ENCODE measurements at places on chromosomes 12 and 14. TPM values are rescaled to one million over a fixed set of nuclear protein-coding genes. Genes with fewer than 3 reads are reported as not detected.

Gene AMDHD1
- polyA plus RNA-seq: 0.33 TPM

Gene RIMBP2
- 36.6 TPM for polyA plus RNA-seq

Gene GPR68
- 4.9 TPM for polyA plus RNA-seq

Gene ITPR2
- polyA plus RNA-seq: 72.9 TPM

Gene HOXC11
- polyA plus RNA-seq: not detected

Gene ISM2
- polyA plus RNA-seq: 4.2 TPM

Gene IL22
- polyA plus RNA-seq: not detected

DNA sequence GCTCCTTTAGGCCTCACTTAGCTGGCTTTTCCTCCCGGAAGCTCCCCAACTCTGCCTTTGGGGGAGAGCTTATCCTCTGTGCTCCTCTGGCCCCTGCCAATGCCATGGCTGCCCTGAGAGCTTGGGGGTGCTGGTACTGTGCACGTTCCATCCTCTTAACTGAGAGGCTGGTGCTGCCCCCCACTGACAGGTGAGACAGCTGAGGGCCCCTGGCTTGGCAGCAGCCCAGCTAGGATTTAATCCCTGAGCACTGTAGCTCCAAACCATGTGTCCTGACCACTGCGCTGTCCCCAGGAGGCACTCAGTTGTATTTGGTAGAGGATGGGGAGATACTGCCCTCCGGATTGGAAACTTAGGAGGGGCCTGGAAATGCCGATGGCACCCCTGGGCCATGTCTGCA lies 46.1 kb downstream of the UBE3B start:
- no peak overlapping the region for H3K4me3 ChIP-seq
- no peak overlapping the region for H3K27ac ChIP-seq
- peaks cover 21% of the 10 kb centered on the region for H3K4me1 ChIP-seq
- no peaks in the 10 kb centered on the region for H3K27me3 ChIP-seq

GRCh38 chr12:97321621-97322020 lies 141.0 kb upstream of the RMST start:
- H3K27me3 ChIP-seq: no peaks in the 10 kb centered on the region
- H3K4me1 ChIP-seq: no peaks in the 10 kb centered on the region
- H3K36me3 ChIP-seq: no peaks in the 10 kb centered on the region

DNA sequence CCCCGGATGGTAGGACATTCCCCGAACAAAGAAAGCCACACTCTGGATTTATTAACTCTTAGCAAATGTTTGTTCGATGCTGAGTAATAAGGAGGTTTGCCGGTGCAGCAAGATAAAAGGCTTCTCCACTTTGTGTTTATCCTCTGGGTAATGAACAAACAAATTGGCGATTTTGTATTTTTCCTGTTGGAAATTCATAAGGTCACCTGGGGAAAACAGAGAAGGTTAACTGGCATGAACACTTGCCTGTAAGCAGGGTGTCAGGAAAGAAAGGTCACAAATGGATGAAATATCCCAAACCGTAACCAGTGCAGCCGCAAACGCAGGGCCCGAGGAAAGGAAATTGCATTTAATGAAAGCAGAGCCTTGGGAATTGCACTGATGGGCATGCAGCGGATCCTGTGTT lies 132.8 kb downstream of the RMST start:
- H3K27me3 ChIP-seq: no peaks in the 10 kb centered on the region
- H3K27ac ChIP-seq: no peak overlapping the region
- no peaks in the 10 kb centered on the region for H3K36me3 ChIP-seq

- H3K4me1 ChIP-seq: peaks cover 23% of the 10 kb centered on the region
- peaks cover 36% of the 10 kb centered on the region for H3K36me3 ChIP-seq
- H3K4me3 ChIP-seq: peak within 1 kb of the TSS; percentile 80
- peak within 1 kb of the TSS; percentile 94 for H3K27ac ChIP-seq
These were observed at the start of gene ANKLE2 for GRCh38 chr12:132761032-132761920. Gene ANKLE2 (minus strand): TSS chr12:132761832. CDS start chr12:132761798, 34 bp downstream.

DNA sequence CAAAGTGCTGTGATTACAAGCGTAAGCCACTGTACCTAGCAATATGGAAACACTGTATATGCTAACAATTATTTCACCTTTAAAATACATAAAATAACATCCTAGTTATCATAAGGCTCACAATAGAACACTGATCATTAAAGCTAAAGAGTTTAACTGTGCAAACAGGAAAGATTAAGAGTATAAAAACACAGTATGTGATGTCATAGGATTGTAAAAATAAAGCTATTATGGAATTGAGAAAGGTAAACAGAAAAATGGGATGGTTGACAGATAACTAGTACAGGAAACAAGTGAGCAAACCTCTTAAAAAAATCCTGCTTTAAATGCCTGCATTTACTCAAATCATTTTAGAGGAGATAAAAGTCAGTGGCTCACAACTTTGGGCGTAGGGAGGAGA lies 10.8 kb upstream of the IPO8 start:
- no peak overlapping the region for H3K27ac ChIP-seq
- H3K4me1 ChIP-seq: no peaks in the 10 kb centered on the region

- H3K27me3 ChIP-seq: no peaks in the 10 kb centered on the region
- H3K36me3 ChIP-seq: peaks cover 36% of the 10 kb centered on the region
- DNase-seq: no peak
- H3K4me1 ChIP-seq: peaks cover 98% of the 10 kb centered on the region
- no peak overlapping the region for H3K4me3 ChIP-seq
These were observed 57.0 kb downstream of the NCOR2 start for GRCh38 chr12:124510301-124510970.

DNA sequence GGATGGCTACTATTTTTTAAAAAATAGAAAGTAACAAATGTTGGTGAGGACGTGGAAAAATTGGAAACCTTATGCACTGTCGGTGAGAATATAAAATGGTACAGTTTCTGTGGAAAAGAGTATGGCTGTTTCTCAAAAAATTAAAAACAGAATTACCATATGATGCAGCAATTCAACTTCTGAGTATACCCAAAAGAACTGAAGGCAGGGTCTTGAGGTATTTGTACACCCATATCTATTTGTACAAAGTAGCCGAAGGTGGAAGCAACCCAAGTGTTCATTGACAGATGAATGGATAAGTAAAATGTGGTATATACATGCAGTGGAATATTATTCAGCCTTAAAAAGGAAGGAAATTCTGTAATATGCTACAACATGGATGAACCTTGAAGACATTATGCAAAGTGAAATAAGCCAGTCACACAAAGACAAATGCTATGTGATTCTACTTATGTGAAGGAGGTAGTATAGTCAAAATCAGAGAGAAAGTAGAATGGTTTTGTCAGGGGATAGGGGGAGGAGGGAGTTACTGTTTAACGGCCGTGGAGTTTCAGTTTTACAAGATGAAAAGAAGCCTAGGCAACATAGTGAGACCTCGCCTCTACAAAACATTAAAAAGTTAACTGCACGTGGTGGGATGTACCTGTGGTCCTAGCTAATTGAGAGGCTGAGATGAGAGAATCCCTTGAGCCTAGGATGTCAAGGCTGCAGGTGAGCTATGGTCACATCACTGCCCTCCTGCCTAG lies 38.4 kb upstream of the CCT2 start:
- H3K36me3 ChIP-seq: no peaks in the 10 kb centered on the region
- DNase-seq: no peak
- no peak overlapping the region for H3K27ac ChIP-seq
- H3K4me3 ChIP-seq: no peak overlapping the region
- H3K4me1 ChIP-seq: no peaks in the 10 kb centered on the region

DNA sequence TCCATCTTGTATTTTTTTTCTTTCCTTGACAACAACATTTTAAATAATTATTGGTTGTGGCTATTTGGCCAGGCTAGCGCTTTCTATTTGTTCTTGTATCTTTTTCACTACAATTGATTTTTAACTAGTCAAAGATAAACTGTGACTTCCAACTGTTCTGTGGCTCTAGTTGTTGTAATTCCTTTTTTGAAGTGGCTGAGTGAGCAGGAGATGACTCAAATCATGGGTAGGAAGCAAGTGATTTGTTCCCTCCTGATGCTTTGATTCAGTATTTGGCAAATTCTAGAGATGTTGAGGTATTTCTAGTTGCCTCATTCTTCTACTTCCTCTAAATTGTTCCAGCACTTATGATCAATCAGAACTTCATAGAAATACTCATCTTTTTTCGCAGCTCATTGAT lies 633.5 kb downstream of the RERGL start:
- H3K36me3 ChIP-seq: no peaks in the 10 kb centered on the region
- no peak overlapping the region for H3K4me3 ChIP-seq
- no peak overlapping the region for H3K27ac ChIP-seq
- DNase-seq: no peak
- no peaks in the 10 kb centered on the region for H3K4me1 ChIP-seq
- H3K27me3 ChIP-seq: no peaks in the 10 kb centered on the region

Data from spinal cord (tissue), 10 donors.